ENCODE measurements at places on chromosomes 5 and 9.

DNA sequence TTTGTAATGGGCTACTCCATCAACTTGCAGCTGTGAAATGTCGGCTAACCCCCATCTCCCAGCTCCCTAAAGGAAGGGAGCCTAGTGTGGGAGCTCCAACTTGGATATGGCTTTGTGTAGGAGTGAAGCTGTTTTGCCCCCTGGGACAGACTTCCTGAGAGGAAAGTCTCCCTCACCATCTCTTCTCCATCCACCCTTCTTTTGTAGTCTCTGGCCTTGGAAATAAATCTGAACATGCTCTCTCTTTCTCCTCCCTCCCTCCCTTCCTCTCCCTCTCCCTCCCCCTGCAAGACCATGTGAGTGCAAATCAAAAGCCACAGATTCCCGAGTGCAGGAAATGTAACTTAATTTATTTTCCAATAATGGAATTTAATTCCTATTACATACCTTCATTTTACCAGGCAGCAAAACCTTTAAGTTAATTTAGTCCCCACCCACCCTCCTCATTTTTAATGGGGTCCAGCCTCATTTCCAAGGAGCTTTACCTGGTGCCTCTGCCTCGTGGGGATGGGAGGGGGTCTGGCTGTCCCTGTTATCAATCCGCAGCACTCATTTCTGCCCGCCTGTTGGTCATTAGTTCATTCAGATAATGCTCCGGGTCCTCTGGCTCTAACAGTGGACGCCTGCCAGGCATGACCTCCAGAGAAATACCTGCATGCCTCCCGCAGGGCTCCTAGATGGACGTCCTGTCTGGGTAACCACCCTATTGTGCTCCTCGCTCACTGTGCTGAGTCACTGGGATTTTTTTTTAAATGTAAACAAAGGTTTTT is 122.9 kb upstream of the TAF11L2 start:
- no peak for DNase-seq

DNA sequence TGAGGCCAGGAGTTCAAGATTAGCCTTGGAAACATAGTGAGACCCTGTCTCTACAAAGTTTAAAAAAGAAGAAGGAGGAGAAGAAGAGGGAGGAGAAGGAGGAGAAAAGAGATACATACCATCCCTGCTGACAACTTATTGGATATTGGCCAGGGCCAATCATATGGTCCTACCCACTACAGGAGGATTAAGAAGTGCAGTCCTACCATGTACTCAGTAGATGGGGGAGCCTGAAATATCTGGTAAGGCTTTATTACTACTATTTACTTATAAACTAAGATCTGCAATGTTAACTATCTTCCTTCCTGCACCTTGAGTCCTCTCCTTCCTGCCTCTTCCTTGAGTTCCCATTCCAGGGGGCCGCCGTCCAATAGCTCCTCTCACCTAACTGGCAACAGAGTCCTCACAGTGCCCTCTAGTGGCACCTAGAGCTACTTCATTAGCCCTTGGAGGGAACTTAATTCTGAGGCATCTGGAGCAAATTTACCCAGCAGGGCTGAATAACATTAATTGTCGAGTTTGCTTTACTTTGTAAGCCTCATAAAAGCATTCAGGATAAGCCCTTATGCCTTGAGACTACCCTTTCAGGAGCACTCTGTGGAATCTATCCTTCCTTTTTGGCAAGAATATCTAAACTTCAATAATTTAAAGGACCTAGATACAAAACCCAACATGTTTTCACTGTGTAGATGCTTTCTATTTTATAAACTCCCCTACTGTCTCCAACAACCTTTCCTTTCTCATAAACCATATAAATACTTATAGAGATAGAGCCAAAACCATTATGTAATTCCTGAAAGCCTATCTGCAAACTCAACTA is 39.1 kb upstream of the RANBP6 start:
- peak; percentile 21 for DNase-seq

DNA sequence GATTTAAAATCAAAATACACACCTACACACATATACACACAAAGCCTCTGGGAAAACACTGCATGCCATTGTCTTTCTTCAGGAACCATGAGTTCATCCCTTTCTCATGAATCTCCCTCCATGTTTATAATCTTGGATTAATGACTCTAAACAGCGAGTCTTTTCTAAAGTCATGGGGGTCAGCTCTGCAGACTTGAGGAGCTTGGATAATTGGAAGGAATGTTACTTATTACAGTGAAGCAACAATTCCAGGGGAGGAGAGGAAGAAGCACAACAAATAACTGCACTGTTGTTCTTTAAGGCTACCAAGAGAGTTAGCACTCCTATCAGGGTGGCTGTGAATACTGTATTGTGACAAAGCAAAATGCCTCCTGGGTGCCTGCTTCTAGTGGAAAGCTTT is 444.7 kb downstream of the ANXA1 start:
- no peak for DNase-seq

DNA sequence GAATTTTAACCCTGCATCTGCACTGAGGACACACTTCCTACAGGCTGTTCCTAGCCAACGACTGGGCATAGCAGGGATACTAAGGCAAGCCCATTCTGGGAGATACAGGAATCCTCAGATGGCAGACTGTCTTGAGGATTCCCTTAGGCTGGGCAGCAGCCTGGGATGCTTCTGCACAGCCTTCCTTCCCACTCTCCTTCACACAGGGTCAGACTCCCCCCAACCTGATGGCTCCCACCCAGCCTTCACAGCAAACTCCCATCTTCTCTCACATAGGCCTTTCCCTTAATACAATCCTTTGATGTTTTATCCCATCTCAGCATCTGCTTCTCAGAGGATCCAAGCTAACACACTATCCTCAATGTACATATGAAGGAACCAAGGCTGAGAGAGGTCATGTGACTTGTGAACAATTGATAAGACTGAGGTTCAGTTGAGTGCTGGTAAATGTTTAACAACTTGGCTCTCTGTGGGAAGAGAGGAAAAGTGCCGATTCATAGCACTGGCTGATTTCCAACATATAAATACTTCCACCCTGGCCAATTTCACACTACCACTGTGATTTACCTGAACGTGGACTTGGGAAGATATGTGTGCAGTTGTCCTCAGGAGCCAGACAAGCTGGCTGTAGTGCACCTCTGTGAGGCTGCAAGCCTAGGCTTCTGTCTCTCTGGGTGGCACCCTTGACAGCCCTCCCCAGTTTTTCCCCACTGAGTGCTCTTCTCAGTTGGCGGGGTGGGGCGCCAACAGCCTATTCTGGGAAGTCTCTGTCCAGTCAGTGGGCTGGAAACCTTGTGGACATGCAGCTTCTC is 120.2 kb upstream of the TRIM32 start:
- DNase-seq = no peak

- no peak for DNase-seq
These were observed 239.7 kb downstream of the GADD45G start for GRCh38 chr9:89844535-89844934.

GRCh38 chr9:16289639-16290038 is 580.8 kb downstream of the BNC2 start:
- no peak for DNase-seq
